ENCODE measurements at places on chromosomes 1 and 21.

DNA sequence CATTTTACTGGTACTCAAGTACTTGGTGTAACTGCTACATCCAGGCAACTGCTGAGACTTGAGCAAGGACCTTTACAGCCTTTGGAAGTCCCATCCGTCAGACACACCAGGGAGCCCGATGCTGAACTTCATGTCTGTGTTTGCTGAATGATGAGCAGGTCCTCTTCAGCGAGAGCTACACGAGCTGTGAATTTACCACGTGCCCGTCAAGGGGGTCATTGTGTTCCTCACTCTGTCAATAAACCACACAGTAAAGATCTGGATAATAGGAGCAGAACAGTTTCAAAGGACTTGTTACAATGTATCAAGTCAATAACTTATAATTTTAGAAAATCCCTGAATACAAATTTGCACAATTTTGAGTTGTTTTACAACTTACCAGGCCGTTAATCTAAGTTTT, 427.2 kb downstream of the KIF26B start:
- DNase-seq: no peak

DNA sequence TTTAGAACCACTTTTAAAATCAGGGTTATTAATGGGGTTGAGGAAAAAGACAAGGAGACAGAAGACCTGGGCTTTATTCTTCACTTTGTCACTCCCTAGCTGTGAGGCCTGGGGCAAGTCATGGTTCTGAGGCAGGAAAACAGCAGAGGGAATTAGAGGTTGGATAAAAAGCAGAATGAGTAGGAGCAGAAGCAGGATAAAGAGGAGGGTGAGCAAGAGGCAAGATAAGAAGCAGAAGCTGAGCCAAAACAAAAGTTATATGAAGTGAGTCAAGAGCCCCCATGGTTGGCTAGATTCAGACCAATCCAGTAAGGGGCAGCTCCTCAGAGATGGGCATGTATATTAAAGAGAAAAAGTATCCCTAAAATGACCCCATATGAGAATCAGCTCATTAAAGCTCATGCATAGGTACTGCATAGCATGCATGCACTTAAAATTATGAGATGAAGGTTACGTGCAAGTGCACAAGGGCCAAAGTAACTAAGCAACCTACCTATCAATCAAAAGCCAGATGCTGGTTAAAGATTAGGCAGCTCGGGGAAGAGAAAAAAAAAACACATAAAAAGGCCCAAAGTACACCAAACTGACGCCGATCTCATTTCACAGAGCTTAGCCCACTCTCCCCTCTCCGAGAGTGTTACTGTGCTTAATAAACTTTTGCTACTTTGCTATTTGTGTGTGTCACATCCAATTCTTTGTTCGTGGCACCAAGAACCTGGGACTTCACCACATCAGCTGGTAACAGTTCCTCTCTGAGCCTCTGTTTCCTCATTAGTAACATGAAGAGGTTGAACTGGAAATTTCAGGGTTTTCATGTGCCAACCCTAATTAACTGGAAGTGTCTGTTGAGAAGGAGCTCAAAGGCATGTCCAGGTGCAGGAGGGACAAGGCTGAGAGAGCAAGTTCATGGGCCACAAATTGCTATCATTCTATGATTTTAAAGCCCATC, 2.2 kb downstream of the AVPR1B start:
- DNase-seq: no peak

DNA sequence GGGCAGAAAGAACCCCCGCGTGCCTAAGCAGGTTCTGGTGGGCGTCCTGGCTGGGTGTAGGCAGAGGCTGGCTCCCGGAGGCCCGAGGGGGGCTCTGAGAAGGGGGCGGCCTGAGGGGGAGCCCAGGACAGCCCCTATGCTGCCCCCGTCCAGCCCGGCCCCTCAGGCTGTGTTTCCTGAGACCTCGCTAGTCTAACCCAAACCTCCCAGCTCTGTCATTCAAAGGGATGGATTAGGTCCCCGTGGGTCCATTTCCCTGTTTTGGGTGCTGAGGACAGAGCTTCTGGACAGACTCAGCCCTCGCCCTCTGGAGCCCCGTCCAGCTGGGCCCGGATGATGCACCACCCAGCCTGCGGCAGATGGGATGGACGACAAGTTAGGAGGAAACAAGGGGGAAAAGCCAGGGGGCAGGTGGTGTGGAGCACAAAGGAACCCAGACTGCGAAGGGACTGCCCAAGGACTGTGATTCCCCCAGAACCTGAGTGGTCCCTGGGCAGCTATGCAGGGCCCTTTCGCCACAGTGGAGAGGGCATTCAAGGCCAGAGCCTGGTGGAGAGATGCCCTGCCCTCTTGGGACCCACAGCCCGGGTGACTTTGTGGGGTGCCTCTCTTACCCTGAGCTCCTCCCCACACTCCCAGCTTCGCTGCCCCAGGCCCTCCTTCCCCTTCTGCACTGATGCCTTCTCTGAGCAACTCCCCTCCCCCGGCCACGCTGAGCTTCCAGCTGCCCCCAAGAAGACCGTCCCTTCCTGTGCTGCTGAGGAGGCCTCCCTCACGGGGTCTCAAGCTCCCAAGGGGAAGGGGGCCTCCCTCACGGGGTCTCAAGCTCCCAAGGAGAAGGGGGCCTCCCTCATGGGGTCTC, 2.8 kb downstream of the HES4 start:
- no peak for DNase-seq

- DNase-seq: no peak
Observed at GRCh38 chr1:83741348-83741747, 257.6 kb downstream of the TTLL7 start.

GRCh38 chr1:57146100-57146499, 180.3 kb upstream of the C8B start:
- no peak for DNase-seq

- peak; percentile 58 for DNase-seq
Observed at GRCh38 chr21:41766883-41767605, at the start of gene RIPK4. TSS of gene RIPK4 (minus strand) at chr21:41767052. CDS start at chr21:41767041, 11 bp downstream.

DNA sequence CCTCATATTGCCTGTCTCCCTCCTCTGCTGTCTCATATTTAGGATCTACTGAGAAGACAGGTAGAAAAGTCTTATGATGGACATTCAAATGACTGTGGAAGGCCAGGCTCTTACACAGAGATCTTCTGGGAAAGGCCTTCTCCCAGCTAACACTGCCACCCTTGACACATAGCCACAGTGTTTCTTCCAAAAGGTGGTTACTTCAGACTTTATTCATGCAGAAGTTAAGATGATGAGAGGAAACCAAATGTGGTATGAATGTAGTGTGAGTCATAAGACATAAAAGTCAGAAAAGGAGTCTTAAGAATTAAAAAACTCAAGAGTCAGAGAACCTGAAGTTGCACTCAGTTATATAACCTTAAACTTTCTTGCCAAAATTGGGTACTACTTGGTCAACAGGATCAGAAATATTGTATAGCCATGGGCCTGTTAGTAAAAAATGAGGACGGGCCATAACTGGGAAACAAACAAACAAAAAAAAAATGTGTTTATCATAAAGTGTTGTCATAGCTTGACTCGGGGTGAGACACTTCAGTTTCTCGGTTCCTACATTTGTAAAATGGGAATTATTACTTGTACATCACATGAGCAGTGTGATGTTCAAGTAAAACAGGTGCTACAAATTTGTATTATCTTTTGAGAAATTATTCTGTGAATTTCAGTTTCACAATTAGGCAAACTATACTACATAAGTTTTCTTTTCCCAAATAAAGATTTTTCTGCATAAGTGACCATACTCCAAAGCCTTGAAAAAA, 1.2 kb upstream of the DENND1B start:
- peak; percentile 25 for DNase-seq

- DNase-seq: no peak
Observed at GRCh38 chr1:30696831-30697230, 26.6 kb downstream of the MATN1 start.

- DNase-seq: no peak
Observed at GRCh38 chr1:231093156-231093922, 53.3 kb upstream of the FAM89A start.

DNA sequence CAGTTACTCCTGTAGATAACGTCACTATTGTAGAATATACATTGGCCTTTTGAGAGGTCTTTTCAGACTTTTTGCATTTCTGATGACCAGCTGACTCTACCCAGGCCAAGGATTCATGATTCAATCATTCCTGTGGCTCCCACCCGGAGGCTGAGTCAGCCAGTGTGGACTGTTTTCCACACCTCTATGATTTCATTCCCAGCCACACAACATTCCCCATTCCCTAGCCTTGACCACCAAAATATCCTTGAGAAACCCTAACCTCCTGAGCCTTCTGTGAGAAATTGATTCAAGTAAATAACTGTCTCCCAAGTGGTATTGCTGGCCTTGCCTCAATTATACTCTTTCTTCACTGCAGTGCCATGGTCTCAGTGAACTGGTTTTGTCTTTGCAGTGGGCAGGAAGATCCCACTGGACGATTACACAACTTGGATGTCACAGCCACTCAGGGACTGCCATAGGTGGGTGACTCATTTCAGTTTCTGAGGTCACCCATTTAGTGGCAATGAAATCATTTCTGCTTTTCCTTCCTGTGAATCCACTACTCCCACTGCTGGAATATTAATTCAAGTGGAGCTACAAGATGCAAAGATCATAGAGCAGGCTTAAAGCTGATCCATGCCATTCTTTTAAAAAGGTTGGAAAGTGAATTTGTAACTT, 518.6 kb upstream of the ZP4 start:
- no peak for DNase-seq

DNA sequence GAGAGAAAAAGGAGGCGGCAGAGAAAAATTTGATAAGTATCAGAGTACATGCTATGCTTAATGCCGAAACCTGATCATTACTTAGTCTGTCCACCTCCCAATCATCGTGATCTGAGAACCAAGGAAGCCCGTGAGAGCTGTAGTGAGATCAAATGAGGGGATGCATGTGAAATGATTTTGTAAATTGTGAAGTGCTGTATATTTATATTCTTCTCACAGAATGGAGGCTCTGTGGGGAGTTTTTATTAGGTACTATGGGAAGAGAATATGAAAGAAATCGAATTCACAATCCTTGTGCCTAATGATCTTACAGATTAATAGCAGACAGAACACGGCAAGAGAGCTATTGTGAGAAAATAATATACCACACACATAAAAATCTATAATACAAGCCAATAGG, 115.5 kb downstream of the LYPLAL1 start:
- no peak for DNase-seq

DNA sequence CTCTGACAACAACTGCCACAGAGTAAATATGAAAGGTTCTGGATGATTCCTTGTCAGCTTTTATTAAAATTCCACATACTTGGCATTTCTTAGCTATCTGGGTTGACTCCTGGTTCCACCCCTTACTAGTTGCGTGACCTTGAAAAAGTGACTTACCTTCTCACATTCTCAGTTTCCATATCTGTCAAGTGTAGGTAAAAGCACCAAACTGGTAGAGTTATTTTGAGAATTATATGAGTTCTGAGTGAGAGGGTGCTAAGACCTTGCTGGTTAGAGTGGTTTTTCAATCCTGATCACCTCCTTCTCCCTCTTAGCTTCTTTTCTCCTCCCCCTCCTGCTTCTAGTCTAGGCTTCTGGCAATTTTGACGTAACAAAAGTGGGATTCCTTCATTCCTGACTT, 83.4 kb upstream of the ABCD3 start:
- no peak for DNase-seq

- no peak for DNase-seq
Observed at GRCh38 chr1:78792756-78793155, 143.1 kb downstream of the IFI44 start.

- no peak for DNase-seq
Observed at GRCh38 chr21:17501107-17502006, 11.5 kb upstream of the CXADR start.

GRCh38 chr1:10958614-10959013, 53.8 kb upstream of the TARDBP start:
- no peak for DNase-seq

DNA sequence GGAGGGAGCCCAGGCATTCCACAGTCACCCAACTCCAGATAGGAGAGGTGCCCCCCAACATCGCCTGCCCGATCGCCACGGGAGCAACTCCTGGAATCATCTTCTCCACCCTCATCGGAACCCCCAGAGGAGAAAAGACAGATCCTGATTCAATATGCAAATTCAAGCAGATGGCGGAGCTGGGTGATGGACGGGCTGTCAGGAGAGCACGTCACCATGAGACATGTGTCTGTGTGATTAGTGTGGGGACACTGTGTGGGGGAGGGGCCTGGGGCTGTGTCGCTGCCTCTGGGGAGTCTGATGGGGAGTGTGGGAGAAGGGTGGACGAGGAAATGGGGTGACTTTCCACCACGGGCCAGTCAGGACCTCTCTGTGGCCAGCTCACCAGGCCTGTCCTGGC, 90.2 kb upstream of the CSF3R start:
- no peak for DNase-seq

DNA sequence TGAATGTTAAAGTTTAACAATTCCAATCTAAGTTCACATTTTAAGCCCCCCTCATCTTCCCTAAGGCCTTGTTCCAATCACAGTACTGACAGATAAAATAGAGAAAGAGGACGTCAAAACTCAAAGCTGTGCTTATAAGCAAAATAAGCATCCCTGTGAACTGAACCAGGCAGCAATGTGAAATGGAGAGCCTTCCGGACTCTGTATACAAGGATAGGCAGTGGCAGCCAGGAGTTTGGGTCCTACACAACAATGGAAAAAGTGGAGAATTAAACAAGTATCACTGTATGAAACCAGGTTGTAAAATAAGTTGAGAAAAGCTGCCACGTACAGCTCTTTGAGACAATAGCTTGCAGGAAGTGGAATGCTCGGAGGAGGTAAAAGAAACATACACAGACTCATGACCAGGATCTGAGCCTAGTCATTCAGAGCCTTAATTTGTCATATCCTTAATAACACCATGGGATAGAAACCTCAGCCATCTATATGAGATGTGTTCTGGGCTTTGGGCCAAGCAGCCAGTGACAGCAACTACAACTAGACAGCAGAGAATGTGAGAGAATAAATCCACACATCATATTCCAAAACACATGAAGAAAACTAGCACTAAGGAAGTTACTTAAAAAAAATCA, 55.2 kb upstream of the PALMD start:
- no peak for DNase-seq

- no peak for DNase-seq
Observed at GRCh38 chr21:31011412-31011811, 26.9 kb downstream of the KRTAP19-8 start.

DNA sequence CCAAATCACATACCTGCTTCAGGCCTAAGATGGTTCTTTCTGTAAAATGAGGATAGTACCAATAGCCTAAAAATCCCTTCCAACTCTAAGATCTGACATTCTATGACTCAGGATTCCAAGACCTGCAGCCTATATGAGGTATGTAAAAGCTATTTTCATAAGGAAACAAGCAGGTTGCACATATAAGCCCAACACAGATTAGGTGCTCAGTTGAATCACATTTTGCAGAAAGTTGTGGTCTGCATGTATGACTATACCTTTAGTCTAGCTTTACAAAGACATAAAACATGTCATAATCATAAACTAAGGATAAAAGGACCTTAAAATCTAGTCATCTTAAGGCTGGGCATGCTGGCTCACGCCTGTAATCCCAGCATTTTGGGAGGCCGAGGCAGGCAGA, 7.3 kb downstream of the KTI12 start:
- no peak for DNase-seq
